ENCODE measurements at places on chromosomes 6 and 20. TPM values are rescaled to one million over a fixed set of nuclear protein-coding genes. Genes with fewer than 3 reads are reported as not detected.

- DNase-seq, result no peak
These were observed 7.7 kb upstream of the KLHL31 start for GRCh38 chr6:53673162-53673727.

The CDH26 gene
- total RNA-seq, result 14.4 TPM

GRCh38 chr20:57682184-57683101, 27.4 kb downstream of the PMEPA1 start:
- DNase-seq, result no peak

The TUBB2B gene
- 4.1 TPM for total RNA-seq

GRCh38 chr6:110703010-110703905, 112.0 kb downstream of the CDK19 start:
- DNase-seq, result no peak

All from upper lobe of left lung (tissue), 6 donors.